ENCODE measurements at places on chromosomes 5 and 9.

DNA sequence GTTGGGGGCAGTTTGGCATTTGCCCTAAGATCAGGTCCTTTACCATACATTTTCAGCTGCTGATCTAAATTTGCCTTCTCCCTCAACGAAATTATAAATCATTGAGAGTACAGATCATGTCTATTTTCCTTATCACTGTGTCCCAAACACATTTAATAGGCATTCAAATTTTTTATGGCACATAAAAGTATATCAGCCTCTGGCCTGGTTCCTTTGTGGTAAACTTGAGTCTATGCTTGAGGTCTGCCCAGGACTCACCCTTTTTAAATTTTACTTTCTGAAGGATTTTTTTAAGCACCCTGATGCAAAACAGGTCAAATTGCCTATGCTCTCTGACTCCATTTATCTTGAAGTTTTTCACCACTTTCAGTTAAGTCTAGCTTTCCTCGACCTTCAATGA, 163.6 kb upstream of the GRIN3A start:
- no peak for DNase-seq
- H3K4me1 ChIP-seq: no peaks in the 10 kb centered on the region
- no peaks in the 10 kb centered on the region for H3K36me3 ChIP-seq
- no peak overlapping the region for H3K27ac ChIP-seq

GRCh38 chr5:172830876-172831662, 3.0 kb upstream of the ERGIC1 start:
- no peaks in the 10 kb centered on the region for H3K27me3 ChIP-seq
- H3K36me3 ChIP-seq: no peaks in the 10 kb centered on the region
- H3K4me1 ChIP-seq: peaks cover 21% of the 10 kb centered on the region
- DNase-seq: no peak
- no peak overlapping the region for H3K27ac ChIP-seq
- H3K4me3 ChIP-seq: no peak overlapping the region

GRCh38 chr5:160197341-160198144, 31.8 kb upstream of the FABP6 start:
- no peaks in the 10 kb centered on the region for H3K27me3 ChIP-seq
- H3K27ac ChIP-seq: no peak overlapping the region
- no peak overlapping the region for H3K4me3 ChIP-seq
- no peaks in the 10 kb centered on the region for H3K36me3 ChIP-seq

DNA sequence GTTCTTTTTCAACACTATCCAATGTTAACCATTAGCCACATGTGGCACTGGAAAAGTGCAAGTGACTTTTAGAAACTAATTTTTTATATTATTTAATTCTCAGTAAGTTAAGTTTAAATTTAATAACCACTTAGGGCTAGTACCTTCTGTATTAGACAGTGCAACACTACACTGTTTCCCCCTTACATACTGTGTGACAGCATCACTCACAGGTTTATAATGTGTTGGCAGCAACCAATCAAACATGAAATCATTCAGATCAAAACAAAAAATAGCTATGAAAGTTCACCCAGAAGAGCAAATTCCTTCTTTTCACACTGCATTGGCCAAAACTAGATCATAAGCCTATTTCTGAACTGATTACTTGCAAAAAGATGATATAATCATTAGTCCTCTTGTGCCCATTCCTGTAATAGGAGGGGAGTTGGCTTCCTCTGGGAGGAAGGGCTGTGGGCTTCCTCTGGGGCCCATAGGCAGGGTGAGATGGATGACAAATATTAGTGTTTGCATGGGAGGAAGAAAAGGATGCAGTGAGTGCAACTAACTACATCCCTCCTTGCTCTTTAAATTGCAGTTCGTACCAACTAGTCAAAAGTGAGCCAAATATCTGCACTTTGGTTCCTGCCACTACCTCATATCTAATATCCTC, 708.1 kb upstream of the RGMB start:
- DNase-seq: no peak
- no peak overlapping the region for H3K4me3 ChIP-seq
- no peaks in the 10 kb centered on the region for H3K36me3 ChIP-seq
- H3K27ac ChIP-seq: no peak overlapping the region
- no peaks in the 10 kb centered on the region for H3K27me3 ChIP-seq

GRCh38 chr5:134527156-134527960, 1.9 kb downstream of the JADE2 start:
- H3K4me1 ChIP-seq: peaks cover 66% of the 10 kb centered on the region
- H3K36me3 ChIP-seq: peaks cover 10% of the 10 kb centered on the region
- peak overlapping the region; percentile 94 for H3K4me3 ChIP-seq
- H3K27ac ChIP-seq: peak overlapping the region; percentile 97
- peak; percentile 94 for DNase-seq

- H3K4me3 ChIP-seq: no peak overlapping the region
- H3K36me3 ChIP-seq: no peaks in the 10 kb centered on the region
- no peaks in the 10 kb centered on the region for H3K27me3 ChIP-seq
- H3K4me1 ChIP-seq: no peaks in the 10 kb centered on the region
- DNase-seq: no peak
- no peak overlapping the region for H3K27ac ChIP-seq
Observed at GRCh38 chr9:12680341-12680740, 12.8 kb upstream of the TYRP1 start.
